ENCODE measurements at places on chromosomes 6 and 20.

GRCh38 chr20:1328680-1329330 is at the start of gene SDCBP2:
TSS of gene SDCBP2 (minus strand) at chr20:1329139. CDS start at chr20:1320416, 8,723 bp downstream.
- DNase-seq = no peak

- DNase-seq = no peak
Measured at GRCh38 chr6:126625019-126625418, 285.1 kb downstream of the CENPW start.

GRCh38 chr6:41093729-41094128 is 21.0 kb downstream of the NFYA start:
- DNase-seq = no peak

- no peak for DNase-seq
Measured at GRCh38 chr6:20028143-20028542, 184.1 kb downstream of the MBOAT1 start.

- no peak for DNase-seq
Measured at GRCh38 chr20:62426699-62427131, 624 bp downstream of the RBBP8NL start.

DNA sequence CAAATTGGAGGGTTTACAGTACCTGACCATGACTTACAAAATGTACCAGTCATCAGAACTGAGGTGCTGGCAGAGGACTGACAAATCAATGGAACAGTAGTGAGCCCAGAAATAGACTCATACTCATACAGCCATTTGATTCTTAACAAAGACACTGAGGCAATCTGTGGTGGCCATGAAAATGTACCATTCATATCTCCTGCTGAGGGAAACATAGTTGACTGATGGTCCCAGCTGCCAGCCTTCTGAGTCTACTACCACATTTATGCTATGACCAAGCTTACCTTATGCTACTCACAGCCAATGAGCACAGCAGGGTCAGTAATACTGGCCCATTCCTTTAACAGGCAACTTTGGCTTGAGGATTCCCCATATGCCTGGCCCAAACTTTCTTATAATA is 88.6 kb downstream of the WASF1 start:
- DNase-seq = no peak

DNA sequence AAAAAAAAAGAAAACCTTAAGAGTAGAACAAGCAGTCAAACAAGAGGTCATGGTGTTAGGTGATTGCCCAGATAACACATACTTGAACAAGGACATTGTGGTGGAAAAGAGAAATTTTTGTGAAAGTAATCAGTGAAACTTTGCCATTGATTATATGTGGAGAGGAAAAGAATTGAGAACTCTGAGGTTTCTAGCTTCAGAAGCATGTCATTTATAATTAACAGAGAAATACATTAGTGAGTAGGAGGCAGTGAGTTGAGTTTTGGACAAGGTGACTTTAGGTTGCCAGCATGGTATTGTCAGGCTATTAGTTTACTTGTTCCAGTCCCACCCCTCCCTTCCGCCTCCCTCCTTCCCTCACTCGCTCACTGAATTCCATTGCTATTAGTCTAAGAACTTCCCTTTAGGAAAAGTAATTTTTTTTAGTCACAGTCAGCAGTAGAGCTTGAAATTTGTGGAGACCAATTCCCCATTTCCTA is 17.2 kb downstream of the TAB2 start:
- no peak for DNase-seq

- no peak for DNase-seq
Measured at GRCh38 chr6:166763606-166764472, 136.8 kb upstream of the RPS6KA2 start.

- DNase-seq = peak; percentile 80
Measured at GRCh38 chr6:31831350-31832215, 4.0 kb downstream of the HSPA1B start.

GRCh38 chr6:131728296-131728939 is 17.6 kb upstream of the CTAGE9 start:
- DNase-seq = no peak

DNA sequence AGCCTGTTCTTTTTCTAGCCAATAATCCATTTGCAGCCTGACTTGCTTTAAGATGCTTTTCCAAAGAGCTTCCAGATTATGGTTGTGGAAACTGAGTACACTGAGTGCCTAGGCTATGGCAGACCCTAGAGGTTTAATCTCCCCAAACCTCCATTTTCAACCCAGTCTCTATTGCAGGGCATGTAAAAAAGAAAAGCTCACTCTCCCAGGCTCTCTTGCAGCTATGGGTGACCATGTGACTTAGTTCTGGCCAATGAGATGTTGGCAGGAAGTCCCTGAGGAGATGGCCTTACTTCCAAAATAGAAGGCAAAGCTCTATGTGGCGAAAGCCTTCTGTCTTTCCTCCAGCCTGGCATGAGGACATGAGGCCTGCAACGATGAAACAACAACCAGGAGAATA is 3.8 kb downstream of the PDRG1 start:
- DNase-seq = no peak

- DNase-seq = peak; percentile 6
Measured at GRCh38 chr6:3419624-3420272, 37.1 kb downstream of the SLC22A23 start.
